Fibroblast of the conjunctiva (primary cell): ENCODE measurements at places on chromosomes 5 and 9.
A peak's percentile ranks its signal among the peaks of the same experiment; 100 is the strongest.

DNA sequence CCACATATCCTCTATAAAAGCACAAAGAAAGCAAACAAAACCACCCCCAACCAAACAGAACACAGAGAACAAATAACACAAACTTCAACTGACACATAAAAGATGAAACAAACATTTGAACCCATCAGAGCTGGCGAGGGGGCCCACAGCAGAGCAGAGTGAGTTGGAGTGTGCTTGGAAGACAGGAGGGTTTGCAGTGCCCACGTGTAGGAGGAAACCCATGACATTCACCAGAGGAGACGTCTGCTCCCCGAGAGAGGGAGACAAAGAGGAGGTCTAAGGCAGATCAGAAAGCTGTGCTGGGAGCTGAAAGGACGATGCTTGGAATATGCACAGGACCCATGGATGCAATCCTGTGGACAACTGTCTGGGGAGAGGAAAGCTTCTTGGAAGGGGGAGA lies 27.0 kb downstream of the MRPL36 start:
- DNase-seq = no peak

GRCh38 chr9:7216004-7216841 lies 458.4 kb downstream of the KDM4C start:
- DNase-seq = no peak

DNA sequence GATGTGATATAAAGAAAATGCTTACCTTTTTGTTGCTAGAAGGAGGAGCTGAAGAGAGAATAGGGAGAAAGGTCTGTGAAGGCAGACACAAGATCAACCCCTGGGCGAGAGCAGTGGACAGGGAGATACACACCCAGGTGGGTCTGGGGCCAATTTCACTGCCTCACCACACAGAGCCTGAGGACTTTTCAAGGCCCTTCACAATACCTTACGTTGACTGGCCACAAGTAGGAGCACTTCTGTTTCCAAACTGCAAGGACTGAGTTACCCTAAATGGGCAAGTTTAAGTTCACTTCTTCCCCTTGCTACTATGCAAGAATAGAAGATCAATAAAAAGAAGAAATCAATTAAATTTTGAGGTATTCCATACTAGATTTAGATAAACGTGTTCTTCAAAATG lies 174.5 kb upstream of the SLC12A2 start:
- peak; percentile 41 for DNase-seq

- DNase-seq = peak; percentile 14
Measured at GRCh38 chr5:28473531-28474107, 1435.2 kb upstream of the CDH9 start.

DNA sequence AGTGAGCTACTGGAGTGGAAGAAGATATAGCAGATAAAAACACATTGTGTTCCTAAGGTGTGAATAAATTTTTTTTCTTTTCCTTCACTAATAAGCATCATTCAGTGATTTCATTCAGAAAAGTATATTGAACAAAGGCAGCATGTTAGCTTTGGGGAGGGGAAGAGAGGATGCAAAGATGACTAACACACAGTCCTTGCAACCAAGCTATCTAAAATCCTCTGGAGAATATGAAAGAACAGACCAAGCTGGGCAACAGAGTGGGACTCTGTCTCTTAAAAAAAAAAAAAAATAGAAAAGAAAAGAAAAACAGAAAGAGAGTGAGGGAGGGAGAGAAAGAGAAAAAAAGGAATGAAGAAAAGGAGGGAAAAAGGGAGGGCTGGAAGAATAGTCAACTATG lies 22.3 kb upstream of the OMD start:
- DNase-seq = no peak

- DNase-seq = no peak
Measured at GRCh38 chr5:68365889-68366288, 150.3 kb downstream of the PIK3R1 start.

- no peak for DNase-seq
Measured at GRCh38 chr9:30197954-30198353, 2186.5 kb upstream of the ACO1 start.

- no peak for DNase-seq
Measured at GRCh38 chr5:108206707-108207106, 175.2 kb downstream of the FBXL17 start.

DNA sequence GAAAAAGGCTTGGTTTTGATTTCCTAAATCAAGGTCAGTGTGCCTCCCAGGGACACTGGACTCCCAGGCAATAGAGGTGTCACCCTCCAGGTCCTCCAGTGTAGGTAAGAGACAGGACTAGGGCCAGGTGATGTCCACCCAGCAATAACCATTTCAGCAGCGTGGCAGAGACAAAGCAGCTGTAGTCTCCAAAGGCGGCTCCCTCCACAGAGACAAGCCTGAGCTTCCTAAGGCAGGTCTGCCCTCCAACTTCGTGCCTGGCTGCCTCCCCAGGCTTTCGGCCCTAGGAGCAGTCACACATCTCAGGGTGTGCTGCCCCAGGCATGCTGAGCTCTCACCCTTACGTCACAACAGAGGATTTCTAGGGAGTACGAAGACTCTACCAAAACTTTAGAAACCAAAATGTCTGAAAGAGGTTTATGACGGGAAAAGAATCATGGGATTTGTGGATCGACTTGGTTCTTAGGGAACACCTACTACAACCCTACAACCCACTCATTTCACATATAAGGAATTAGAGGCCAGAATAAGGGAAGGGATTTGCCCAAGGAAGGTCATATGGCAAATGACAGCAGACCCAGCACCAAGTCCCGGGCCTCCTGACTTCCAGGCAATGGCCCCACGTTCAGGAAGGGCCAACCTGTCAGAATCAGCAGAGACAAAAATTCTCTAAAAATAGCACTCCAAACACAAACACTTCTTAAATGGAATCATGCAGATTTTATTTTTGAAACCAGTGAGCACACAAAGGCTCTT lies 105.5 kb downstream of the KLHL3 start:
- DNase-seq = no peak

- DNase-seq = peak; percentile 23
Measured at GRCh38 chr5:39476843-39477220, 52.1 kb upstream of the DAB2 start.

- DNase-seq = no peak
Measured at GRCh38 chr5:160793530-160793899, 58.5 kb downstream of the ATP10B start.

- DNase-seq = no peak
Measured at GRCh38 chr9:121744687-121745395, 93.4 kb downstream of the DAB2IP start.

DNA sequence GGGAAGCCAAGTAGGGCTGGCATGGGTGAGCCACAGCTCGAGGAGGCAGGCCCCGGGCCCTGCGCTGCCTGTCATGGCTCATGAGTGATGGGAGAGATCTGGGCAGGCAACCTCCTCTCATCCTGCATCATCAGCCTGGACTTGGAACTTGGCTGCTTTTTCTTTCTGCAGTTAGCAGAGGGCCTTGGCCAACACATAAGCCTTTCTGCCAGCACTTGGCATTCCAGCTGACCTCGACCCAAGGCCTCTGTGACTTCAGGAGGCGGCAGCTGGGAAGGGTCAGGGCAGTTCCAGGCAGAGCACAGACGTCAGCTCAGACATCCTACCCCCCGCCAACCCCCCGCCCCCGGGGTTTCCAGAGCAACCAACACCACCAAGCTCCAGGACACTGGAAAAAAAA lies 7.6 kb downstream of the S1PR3 start:
- no peak for DNase-seq

GRCh38 chr5:115382989-115383388 lies 86.5 kb upstream of the CCDC112 start:
- DNase-seq = no peak

DNA sequence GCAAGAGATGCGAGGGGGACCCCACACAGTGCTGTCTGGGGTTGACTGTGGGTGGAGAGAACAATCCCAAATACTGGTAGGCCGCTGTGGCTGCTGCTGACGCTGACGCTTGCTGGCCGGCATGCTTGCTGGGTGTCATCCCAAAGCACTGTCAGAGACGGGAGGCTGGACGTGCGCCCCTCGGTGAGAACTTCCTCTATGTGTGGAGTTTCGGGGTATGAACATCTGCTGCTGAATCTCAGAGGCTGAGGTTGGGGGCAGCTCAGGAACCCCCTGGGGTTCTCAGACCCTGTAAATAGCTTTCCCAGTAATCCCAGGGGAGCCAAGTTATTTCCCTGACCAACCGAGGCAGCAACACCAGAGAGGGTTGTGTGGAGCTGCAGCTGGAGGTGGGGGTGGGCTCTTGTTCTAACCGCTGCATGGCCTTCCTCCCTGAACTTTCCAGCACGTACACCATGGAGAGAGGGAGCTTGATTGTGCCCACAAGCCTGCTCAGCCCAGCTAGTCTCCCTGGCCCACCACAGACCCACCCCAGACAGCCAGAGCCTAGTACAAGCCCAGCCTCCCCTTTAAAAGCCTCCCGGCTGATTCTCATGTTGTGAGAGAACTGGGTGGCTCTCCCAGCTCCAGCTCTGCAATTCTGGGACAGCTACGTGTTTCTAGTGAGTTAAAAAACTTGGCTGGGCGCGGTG lies 21.8 kb upstream of the SLC12A7 start:
- no peak for DNase-seq

DNA sequence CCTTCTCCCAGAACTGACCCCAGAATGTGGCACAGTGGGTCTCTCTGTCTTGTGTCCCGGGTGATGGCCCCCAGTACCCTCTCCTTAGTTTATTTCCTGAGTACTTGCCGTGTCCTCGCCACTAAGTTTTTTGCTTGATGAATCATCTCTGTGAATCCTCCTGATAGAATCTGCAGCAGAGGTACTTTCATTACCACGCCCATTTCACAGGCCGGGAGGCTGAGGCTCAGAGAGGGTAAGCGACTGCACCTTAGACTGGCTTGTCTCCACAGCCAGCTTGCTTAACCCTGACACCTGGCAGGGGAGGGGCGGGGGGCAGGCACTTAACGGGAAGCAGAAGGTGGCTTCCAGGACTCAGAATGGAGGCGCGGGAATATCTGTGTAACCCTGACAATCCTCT lies 7.9 kb upstream of the IER5L start:
- DNase-seq = no peak
